ENCODE measurements at places on chromosomes 4 and X.

DNA sequence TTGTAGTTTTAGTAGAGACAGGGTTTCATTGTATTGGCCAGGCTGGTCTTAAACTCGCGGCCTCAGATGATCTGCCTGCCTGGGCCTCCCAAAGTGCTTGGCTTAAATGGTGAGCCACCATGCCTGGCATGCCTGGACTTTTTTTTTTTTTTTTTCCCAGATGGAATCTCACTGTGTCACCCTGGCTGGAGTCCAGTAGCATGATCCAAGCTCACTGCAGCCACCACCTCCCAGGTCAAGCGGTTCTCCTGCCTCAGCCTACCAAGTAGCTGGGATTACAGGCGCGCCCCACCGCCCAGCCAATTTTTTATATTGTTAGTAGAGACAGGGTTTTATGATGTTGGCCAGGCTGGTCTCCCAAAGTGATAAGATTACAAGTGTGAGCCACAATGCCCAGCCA is 8.4 kb downstream of the UBE2K start:
- no peak for DNase-seq

DNA sequence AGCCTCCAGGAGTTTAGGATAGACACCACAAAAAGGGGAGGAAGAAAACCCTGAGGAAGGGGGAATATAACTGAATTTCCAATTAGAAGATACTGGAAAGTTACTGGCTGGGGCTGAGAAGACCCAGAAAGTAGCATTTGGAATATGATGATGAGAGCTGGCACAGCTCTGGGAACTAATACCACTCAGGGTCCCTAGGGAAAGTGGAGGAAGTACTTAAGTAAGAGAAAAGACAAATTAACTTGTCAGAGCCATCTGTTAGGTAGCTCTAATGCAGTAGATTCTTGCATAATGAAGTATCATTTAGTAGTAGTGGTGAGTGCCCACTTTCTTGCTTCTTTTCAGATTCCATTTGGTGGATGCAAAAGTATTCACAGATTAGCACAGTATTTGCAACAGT is 90.8 kb upstream of the TSPAN5 start:
- DNase-seq, result no peak

- no peak for DNase-seq
Measured at GRCh38 chr4:2058264-2059045, 672 bp upstream of the NAT8L start.

GRCh38 chr4:77344784-77345183 is 187.8 kb downstream of the CCNG2 start:
- no peak for DNase-seq

DNA sequence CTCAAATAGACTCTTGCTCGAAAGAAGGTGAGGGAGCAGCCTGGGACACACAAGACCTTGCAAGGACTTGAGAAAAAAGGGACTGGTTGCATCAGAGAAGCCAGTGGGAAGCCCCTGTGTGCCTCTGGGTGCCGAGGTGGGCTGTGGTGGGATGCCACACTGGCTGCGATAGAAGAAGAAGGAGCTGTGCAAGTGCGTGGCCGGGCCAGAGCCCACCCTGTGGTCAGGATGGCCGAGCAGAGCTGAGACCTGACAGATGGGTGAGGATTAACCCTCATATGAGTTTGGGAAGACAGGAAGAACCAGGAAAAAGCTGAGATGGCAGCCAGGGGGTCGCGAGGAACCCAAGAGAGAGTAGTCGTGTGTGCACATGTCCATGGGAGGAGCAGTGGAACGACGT is 44.6 kb upstream of the HGFAC start:
- DNase-seq, result no peak

GRCh38 chr4:2642968-2643367 is 106.5 kb downstream of the FAM193A start:
- DNase-seq, result no peak

- no peak for DNase-seq
Measured at GRCh38 chrX:130171446-130172126, at the start of gene RAB33A. Gene RAB33A (plus strand): TSS chrX:130171962. CDS start chrX:130172063, 101 bp downstream.

DNA sequence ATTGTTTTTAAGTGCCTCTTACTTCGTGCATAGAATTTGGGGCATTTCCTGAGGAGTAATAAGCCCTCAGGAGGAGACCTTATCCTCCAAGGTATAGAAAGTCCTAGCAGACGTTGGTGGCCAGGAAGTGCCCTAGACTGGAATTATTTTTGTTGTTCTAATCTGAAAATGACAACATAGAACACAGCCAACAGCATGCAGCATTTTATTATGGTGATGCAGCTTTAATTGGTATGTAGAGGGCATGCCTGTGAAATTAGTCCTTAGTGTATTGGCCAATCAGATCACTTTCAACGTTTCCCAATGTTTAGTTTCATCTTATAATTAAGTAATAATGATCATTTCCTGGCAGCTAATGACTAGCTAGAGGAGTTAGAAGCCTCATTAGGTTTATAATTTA is 199.2 kb downstream of the SHROOM3 start:
- no peak for DNase-seq

- no peak for DNase-seq
Measured at GRCh38 chr4:12897954-12898353, 586.2 kb downstream of the RAB28 start.

DNA sequence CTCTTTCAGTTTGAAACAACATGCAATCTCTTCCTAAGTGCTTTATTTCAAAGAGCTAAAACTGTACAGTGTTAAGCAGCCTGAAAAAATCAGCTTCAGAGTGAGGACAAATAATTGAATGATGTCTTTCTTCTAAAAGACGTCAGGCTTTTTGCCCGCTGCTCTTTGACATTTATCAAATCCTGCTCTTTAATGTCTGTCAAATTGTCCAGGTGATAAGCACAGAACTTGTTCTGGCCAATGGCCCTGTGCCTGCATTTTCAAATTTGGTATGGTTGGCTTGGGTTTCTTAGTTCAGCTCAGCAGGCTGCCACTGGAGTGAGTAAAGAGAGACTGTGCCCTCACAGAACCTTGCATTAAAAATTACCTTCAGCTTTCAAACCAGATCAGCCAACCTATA is 712.9 kb upstream of the LCORL start:
- DNase-seq, result no peak

GRCh38 chr4:153408932-153409331 is 57.2 kb upstream of the TMEM131L start:
- no peak for DNase-seq

GRCh38 chr4:95050980-95051701 is 293.4 kb downstream of the BMPR1B start:
- DNase-seq, result no peak

Measured in stimulated activated CD8-positive, alpha-beta memory T cell treated with anti-CD3 and anti-CD28 coated beads, Interleukin-2, amount 100 ng/mL, for 1 hour (primary cell).